Astrocyte (in vitro differentiated cells and primary cell): ENCODE measurements at places on chromosomes 13 and 19. TPM values are rescaled to one million over a fixed set of nuclear protein-coding genes. Genes with fewer than 3 reads are reported as not detected.

GJA3 gene
- total RNA-seq = 0.59 and 0.72 TPM in 2 replicates

NEK3 gene
- total RNA-seq = 13.9 and 15.3 TPM in 2 replicates

TUBB4A gene
- total RNA-seq = 0.75 and 1.7 TPM in 2 replicates

ATP4B gene
- not detected in 2 replicates for total RNA-seq

TMEM221 gene
- total RNA-seq = 0.19 and 0.23 TPM in 2 replicates

IRF3 gene
- total RNA-seq = 63.0 and 68.1 TPM in 2 replicates

IFNL4 gene
- not detected in 2 replicates for total RNA-seq

VSTM2B gene
- total RNA-seq = not detected in 2 replicates

CILP2 gene
- total RNA-seq = 3.9 and 6.0 TPM in 2 replicates

ERVV-1 gene
- not detected in 2 replicates for total RNA-seq

LYPD3 gene
- total RNA-seq = 0.22 and 0.54 TPM in 2 replicates

ALOX5AP gene
- total RNA-seq = 2.9 and 4.5 TPM in 2 replicates

RPS19 gene
- 2,868 and 3,078 TPM in 2 replicates for total RNA-seq

VSTM1 gene
- 0.68 TPM in 1 of 2 replicates, not detected in the other for total RNA-seq

DNA sequence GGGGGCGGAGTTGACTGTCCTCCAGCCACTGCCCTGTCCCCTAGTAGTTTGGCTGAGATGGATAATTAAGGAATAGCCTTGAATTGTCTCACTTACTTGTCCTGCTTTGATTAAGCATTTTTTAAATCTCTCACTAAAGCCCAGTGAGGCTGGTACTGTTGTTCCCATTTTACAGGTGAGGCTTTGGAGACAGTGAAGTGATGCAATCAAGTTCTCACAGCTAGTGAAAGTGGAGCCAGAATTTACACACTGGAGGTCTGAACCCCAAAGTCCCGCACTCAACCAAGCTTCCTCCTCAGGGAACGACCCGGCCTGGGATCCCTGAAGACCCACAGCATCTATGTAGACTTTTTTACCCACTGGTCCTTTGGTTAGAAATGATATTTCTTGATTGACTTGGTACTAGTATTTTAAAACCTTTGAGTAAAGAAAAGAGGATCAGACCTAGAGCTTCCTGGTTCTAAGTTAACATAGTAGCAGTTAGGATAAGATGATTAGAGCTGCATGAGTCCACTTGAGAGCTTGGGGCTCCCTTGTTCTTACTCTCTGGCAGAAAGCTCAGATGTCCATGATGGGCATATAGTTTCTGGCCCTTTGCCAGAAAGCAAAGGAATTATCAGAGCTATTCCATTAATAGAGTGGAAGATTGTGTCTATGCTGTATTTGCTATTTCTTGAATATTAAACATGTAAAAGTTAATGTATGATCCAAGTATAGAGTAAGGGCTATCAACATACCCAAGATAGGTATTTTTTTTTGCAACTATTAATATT, 154.3 kb downstream of the LMO7 start:
- no peaks in the 10 kb centered on the region for H3K36me3 ChIP-seq
- no peak overlapping the region for H3K4me3 ChIP-seq
- H3K27ac ChIP-seq = no peak overlapping the region

DNA sequence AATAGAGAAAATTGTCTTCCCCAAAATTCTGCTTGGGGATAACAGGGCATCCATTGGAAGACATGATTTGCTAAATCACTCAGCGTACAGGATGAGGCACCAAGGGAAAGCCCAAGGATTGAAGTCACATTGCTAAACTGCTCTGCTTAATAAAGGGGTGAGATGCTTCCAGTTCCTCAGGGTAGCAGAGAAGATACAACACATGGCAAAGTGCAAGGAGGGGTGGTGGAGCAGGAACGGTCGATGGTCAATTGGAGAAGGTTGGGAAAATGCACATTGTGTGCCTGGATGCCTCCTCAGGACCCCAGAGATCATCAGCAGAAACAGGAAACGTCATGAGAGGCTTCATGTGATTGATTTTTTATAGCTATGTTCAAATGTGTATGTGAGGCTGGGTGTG, 116.3 kb upstream of the SOX1 start:
- H3K4me3 ChIP-seq = no peak overlapping the region
- no peak for DNase-seq
- no peak overlapping the region for H3K27ac ChIP-seq

- DNase-seq = no peak
- no peaks in the 10 kb centered on the region for H3K4me1 ChIP-seq
- no peaks in the 10 kb centered on the region for H3K36me3 ChIP-seq
Measured at GRCh38 chr13:66995203-66995611, 234.9 kb downstream of the PCDH9 start.

DNA sequence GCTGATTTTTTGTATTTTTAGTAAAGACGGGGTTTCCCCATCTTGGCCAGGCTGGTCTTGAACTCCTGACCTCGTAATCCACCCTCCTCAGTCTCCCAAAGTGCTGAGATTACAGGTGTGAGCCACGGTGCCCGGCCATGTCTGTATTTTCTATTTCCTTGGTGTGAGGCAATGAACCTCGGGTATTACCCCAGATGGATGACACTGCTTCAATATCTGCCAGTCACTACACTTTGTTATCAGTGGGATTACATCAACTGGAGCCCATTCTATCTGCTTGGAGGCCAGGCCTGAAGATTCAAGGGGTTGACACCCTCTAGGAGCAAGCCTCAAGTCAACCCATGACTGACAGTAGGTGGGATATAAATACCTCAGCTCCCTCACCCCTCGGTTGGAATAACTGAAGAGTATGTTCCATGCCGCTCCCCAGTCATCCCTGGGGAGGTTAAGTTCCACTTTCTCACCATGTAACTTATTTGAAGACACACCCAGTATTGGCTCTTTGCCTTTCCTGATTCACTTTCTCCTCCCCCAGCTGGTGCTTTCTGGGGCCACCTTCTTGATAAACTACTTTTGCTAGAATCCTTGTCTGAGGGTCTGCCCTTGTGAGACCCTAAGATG, 992 bp upstream of the ADGRE1 start:
- no peak overlapping the region for H3K27ac ChIP-seq
- no peaks in the 10 kb centered on the region for H3K27me3 ChIP-seq
- no peaks in the 10 kb centered on the region for H3K36me3 ChIP-seq
- no peak overlapping the region for H3K4me3 ChIP-seq
- H3K4me1 ChIP-seq = no peaks in the 10 kb centered on the region

DNA sequence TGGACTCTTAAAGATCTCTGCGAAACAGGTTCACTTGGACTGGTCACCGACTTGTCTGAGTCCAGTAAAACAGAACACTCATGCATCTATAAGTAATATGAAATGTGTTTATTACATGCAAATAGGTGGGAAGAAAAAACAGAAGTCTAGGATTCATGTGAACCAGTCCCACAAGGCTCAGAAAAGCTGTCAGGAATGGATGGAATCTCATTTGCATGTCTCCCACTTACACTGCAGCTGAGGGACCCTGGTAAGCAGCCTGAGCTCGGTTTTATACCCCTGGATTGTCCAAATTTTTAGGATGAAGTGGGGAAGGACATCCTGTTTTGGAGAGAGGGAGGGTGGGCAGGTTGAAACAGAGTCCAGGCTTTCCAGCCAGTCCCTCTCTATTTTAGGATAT, 1545.1 kb upstream of the PCDH20 start:
- no peak for DNase-seq
- H3K4me1 ChIP-seq = no peaks in the 10 kb centered on the region

GRCh38 chr19:41706741-41707501, 1.5 kb upstream of the CEACAM5 start:
- H3K27ac ChIP-seq = no peak overlapping the region
- H3K27me3 ChIP-seq = no peaks in the 10 kb centered on the region
- H3K36me3 ChIP-seq = no peaks in the 10 kb centered on the region
- no peak overlapping the region for H3K4me3 ChIP-seq

DNA sequence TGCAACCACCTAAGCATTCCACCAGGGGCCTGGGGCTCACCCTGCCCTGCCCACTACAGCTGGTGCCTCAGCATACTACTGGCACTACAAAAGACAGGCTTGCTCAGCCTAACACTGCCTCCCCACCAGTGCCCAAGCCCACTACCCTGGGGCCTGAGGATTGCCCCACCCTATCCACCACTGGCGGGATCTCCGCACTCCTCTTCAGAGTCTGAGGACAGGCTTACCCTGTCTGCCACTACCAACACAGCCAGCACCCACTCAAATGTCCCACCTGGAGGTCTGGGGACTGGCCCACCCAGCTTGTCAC, 27.6 kb upstream of the N4BP2L1 start:
- no peaks in the 10 kb centered on the region for H3K4me1 ChIP-seq
- no peaks in the 10 kb centered on the region for H3K27me3 ChIP-seq
- no peaks in the 10 kb centered on the region for H3K36me3 ChIP-seq
- no peak for DNase-seq
- no peak overlapping the region for H3K27ac ChIP-seq

- no peak for DNase-seq
- no peaks in the 10 kb centered on the region for H3K36me3 ChIP-seq
- H3K4me1 ChIP-seq = no peaks in the 10 kb centered on the region
- H3K27ac ChIP-seq = no peak overlapping the region
- no peaks in the 10 kb centered on the region for H3K27me3 ChIP-seq
- no peak overlapping the region for H3K4me3 ChIP-seq
Measured at GRCh38 chr19:51628153-51628939, 1.9 kb downstream of the SIGLEC5 start.

DNA sequence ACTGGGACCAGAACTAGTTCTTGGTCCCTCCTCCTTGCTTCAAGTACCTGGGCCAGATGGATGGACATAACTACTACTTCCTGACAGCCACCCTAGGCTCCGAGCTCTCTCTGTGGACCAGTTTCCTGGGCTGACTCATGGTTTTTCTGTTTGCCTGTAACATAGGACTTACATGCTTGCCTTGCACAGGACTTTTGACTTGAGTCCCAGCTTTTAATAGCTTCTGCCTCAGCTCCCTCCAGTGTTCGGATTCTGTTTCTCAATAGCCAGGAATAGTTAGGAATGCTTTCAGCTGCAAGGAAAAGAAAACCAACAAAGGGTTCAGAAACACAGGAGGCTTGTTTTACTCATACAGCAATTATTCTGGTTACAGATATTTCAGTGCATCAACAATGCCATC, 405.9 kb downstream of the ZNF536 start:
- no peaks in the 10 kb centered on the region for H3K4me1 ChIP-seq
- H3K27me3 ChIP-seq = peaks cover 2% of the 10 kb centered on the region
- H3K27ac ChIP-seq = no peak overlapping the region
- no peak overlapping the region for H3K4me3 ChIP-seq
- no peak for DNase-seq
- H3K36me3 ChIP-seq = no peaks in the 10 kb centered on the region

- no peak overlapping the region for H3K27ac ChIP-seq
- peaks cover 10% of the 10 kb centered on the region for H3K27me3 ChIP-seq
- DNase-seq = no peak
- H3K4me3 ChIP-seq = no peak overlapping the region
- no peaks in the 10 kb centered on the region for H3K36me3 ChIP-seq
- H3K4me1 ChIP-seq = no peaks in the 10 kb centered on the region
Measured at GRCh38 chr19:44824761-44825160, 15.9 kb downstream of the BCAM start.

- no peak overlapping the region for H3K27ac ChIP-seq
- H3K27me3 ChIP-seq = no peaks in the 10 kb centered on the region
- no peak overlapping the region for H3K4me3 ChIP-seq
Measured at GRCh38 chr13:74026753-74027152, 107.5 kb downstream of the KLF12 start.

DNA sequence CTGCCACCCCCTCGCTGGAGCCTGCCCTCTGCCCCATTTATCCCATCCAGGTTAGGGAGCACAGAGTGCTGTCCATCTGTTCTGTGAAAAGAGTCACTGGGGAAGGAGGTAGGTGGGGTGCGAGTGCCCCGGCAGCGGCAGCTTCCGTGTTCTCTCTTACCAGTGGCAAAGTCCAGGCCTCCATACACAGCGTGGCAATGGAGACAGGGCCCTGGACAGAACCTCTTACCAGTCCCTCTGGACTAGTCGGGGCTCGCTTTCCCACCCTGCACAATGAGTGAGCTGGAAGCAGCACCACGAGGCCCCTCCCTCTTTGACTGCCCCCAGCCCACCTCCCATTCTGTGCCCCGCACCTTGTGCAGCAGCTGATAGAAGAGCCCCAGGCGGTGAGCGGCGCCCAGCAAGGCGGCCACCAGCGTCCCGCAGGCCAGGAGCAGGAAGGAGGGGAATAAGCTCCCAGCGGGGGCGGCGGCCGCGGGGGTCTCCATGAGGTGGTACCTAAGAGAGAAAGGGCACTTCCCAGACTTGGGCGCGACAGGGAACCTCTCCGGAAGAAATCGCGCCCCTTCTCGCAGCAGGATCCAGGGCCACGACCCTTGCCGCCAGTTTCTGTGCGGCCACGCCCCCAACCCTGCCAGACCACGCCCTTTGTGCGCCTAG, 17.5 kb downstream of the SYDE1 start:
- H3K4me3 ChIP-seq = peak overlapping the region; percentile 88
- no peaks in the 10 kb centered on the region for H3K27me3 ChIP-seq
- no peak for DNase-seq
- H3K4me1 ChIP-seq = peaks cover 15% of the 10 kb centered on the region

DNA sequence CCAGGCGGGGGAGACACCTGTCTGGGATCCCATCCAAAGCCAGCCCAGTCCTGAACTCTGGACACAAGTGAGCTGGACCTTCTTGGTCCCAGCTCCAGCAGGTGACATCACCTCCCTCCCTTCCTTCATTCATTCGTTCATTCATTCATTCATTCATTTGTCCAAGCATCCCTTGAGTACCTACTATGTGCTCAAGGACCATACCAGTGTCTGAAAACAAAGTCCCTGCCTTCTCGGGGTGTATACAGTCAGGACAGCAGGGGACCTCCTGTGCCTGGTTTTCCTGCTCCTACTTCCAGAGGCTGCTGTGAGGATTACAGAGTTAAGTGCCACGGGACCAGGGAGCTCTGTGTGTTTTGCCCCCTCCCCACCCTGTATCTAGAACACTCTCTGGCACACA, 14.0 kb downstream of the ACER1 start:
- peaks cover 11% of the 10 kb centered on the region for H3K27me3 ChIP-seq
- H3K36me3 ChIP-seq = no peaks in the 10 kb centered on the region
- no peaks in the 10 kb centered on the region for H3K4me1 ChIP-seq
- no peak overlapping the region for H3K4me3 ChIP-seq
- H3K27ac ChIP-seq = no peak overlapping the region
- DNase-seq = no peak

DNA sequence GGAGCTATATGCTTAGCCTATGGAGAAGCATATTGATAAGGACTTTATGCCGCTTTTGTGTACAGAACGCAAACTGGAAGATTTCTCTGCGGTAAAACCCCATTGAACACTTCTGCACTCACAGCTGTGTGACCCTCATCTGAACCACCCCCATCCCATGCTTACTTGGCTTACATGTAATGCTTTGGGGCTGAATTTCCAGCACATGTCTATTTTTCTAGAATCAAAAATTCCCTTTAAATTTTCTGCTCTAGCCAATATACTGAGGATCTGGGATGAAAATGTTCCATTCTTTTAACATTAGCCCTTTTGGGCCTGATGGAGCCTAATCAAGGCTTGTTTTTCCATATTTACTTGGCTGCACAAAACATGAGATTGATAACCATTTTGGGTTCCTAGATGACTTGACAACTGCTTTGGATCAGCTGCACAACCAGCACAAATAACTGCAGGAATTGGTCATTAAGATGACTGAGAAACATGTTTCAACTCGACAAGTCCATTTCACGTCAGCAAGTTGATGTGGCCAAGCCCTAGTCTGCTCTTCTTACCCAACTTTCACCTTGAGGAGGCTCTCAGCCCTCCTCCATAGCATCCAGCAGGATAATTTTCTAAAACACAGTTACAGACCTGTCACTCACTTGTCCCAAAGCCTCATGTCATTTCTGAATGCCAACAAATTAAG, 52.4 kb downstream of the TNFSF11 start:
- no peak overlapping the region for H3K4me3 ChIP-seq
- DNase-seq = no peak

GRCh38 chr13:99390601-99391000, 83.4 kb upstream of the GPR183 start:
- DNase-seq = no peak
- H3K27ac ChIP-seq = no peak overlapping the region
- no peaks in the 10 kb centered on the region for H3K36me3 ChIP-seq
- H3K27me3 ChIP-seq = no peaks in the 10 kb centered on the region
- H3K4me3 ChIP-seq = no peak overlapping the region
- no peaks in the 10 kb centered on the region for H3K4me1 ChIP-seq

- H3K4me1 ChIP-seq = peaks cover 59% of the 10 kb centered on the region
- peak; percentile 16 for DNase-seq
Measured at GRCh38 chr19:40718774-40719391, 2.0 kb downstream of the ITPKC start.
